Heart right ventricle (tissue), 16 donors: ENCODE measurements at places on chromosomes 2 and 18. TPM values are rescaled to one million over a fixed set of nuclear protein-coding genes. Genes with fewer than 3 reads are reported as not detected.

GRCh38 chr18:34866739-34867138 is 156.6 kb downstream of the DTNA start:
- no peak overlapping the region for H3K27ac ChIP-seq
- no peaks in the 10 kb centered on the region for H3K27me3 ChIP-seq
- peaks cover 19% of the 10 kb centered on the region for H3K36me3 ChIP-seq
- H3K4me3 ChIP-seq = no peak overlapping the region

- H3K36me3 ChIP-seq = no peaks in the 10 kb centered on the region
- no peak for DNase-seq
- no peaks in the 10 kb centered on the region for H3K4me1 ChIP-seq
- H3K4me3 ChIP-seq = no peak overlapping the region
- H3K27ac ChIP-seq = no peak overlapping the region
Measured at GRCh38 chr2:170461889-170462288, 253.2 kb upstream of the SP5 start.

DNA sequence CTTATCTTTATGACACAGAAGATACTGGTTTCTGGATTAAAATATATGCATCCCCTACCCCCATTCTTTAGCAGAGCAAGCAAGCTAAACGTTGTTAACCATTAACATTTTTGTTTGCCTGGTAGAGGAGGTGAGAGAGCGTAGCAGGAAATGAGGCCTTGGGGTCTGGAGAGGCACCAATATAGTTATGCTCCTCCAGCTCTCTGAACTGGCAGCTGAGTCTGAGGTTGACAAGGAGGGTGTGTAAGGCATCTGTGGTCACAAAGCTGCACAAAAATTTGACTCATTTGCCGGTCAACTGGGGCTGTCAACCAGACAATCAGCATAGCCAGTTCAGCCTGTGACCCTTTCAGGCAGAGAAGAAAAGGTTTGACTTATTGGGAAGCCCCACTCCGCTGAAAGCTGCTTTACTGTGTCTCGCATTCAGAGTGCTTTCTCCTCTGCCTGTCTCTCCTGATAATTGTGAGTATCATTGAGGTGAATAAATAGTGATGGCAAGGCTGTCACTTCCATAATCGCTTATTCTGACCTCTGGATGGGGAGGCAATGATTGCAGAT is 647.5 kb upstream of the SETBP1 start:
- H3K27ac ChIP-seq = no peak overlapping the region
- H3K27me3 ChIP-seq = no peaks in the 10 kb centered on the region
- H3K36me3 ChIP-seq = no peaks in the 10 kb centered on the region
- H3K4me1 ChIP-seq = no peaks in the 10 kb centered on the region
- no peak overlapping the region for H3K4me3 ChIP-seq
- DNase-seq = no peak

GRCh38 chr2:240645346-240645745 is 20.1 kb downstream of the GPR35 start:
- no peaks in the 10 kb centered on the region for H3K27me3 ChIP-seq
- H3K4me3 ChIP-seq = no peak overlapping the region
- no peak overlapping the region for H3K27ac ChIP-seq
- no peak for DNase-seq

The MERTK gene
- total RNA-seq = 4.0 TPM

The DUSP2 gene
- total RNA-seq = 4.9 TPM

DNA sequence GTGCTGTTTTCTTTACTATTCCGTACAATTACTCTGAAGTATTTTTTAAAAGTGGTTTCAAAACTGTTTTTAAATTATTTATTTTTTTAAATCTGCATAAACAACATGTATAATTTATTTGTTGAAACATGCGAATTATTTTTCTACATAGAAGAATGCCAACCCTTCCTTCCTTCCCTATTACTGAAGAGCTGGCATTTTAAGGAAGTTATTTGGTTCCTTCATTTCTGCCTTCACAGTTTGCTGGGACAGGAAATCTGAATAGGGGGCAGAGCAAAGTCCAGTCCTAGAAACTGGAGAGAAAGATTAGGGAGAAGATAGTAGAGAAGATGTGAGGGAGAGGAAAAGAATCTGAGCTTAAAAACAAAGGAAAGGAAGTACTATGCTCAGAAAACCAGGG is 146.7 kb upstream of the ACVR2A start:
- no peak for DNase-seq
- no peaks in the 10 kb centered on the region for H3K36me3 ChIP-seq
- no peak overlapping the region for H3K4me3 ChIP-seq

DNA sequence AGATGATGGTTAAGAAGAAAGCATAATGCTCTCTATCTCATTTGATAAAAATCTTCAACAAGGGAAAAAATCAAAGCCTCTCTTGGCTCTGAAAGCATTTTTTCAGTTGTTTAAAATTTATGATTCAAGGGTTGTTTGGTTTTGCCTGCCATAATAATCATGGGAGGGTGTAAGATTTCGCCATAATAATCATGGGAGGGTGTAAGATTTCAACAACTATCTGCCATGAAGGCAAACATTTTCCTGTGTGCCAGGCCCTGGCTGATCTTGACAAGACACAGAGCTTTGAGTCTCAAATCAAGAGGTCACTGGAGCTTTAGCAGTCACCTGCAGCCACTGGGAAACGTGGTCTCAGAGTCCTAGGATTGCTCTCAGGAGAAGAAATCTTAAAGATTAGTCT is 175.1 kb upstream of the PIEZO2 start:
- H3K36me3 ChIP-seq = no peaks in the 10 kb centered on the region
- DNase-seq = no peak
- H3K4me1 ChIP-seq = no peaks in the 10 kb centered on the region
- no peak overlapping the region for H3K27ac ChIP-seq

DNA sequence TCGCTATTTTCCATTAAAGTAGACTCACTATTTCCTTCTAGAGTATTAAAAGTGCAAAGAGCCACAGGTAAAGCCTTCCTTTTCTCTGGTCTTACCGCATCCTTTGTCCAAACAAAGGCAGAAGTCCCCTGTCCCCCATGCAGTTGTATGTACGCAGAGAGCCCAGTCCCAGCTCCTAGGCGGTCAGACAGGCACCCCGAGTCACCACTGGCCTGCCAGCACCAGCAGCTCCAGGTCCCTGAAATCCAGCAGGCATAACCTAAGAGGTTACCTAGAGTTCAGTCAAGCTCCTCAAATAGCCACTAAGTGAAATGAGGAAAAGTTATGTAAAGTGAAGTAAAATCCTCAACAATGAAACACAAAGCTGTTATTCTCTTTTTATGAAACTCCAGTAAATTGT is 60.4 kb upstream of the TWIST2 start:
- H3K27ac ChIP-seq = no peak overlapping the region
- H3K27me3 ChIP-seq = peaks cover 5% of the 10 kb centered on the region
- H3K4me3 ChIP-seq = no peak overlapping the region
- no peaks in the 10 kb centered on the region for H3K4me1 ChIP-seq

- no peaks in the 10 kb centered on the region for H3K36me3 ChIP-seq
Measured at GRCh38 chr2:177154809-177155208, 57.8 kb upstream of the HNRNPA3 start.

DNA sequence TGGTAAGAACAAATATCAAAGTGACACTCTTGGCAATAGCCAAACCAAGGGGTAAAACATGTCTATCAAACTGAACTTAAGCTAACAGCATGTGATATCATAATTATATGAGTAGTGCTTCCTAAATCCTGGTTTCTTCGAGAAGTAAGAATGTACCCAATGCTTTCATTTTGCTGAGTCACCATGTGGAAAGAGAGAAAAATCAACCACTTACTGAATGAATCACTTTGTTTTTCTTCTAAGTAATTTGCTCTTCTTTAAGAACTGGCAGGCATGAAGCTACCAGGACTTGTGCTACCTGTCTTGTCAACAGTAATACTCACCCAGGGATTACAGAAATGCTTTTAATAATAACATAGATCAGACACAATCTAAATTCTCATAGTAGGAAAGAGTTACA is 19.0 kb upstream of the DUSP19 start:
- H3K27ac ChIP-seq = no peak overlapping the region
- no peak overlapping the region for H3K4me3 ChIP-seq
- no peaks in the 10 kb centered on the region for H3K27me3 ChIP-seq

DNA sequence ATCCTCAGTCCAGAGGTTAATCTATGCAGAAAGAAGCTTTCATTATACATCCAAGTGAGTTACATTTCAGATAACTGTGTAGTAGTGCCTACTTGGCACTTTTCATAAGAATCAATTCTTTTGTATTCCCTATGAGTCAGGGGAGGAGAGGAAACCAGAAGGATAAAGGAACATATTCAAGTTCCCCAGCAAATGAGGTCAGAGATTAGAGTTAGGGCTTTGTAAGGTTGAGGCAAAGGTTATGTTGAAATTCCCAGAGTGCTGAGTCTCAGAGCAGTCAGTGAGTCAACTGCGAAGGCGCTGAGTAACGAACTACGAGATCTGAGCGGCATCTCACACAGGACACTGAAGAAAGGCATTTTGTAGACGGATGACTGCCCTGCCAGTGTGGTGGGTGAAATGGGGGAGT is 25.1 kb upstream of the ME2 start:
- no peaks in the 10 kb centered on the region for H3K36me3 ChIP-seq
- H3K27ac ChIP-seq = no peak overlapping the region
- no peak for DNase-seq
- H3K4me3 ChIP-seq = no peak overlapping the region

The DNER gene
- total RNA-seq = 0.37 TPM

- H3K27me3 ChIP-seq = no peaks in the 10 kb centered on the region
- no peaks in the 10 kb centered on the region for H3K36me3 ChIP-seq
- DNase-seq = no peak
- no peak overlapping the region for H3K4me3 ChIP-seq
- H3K4me1 ChIP-seq = peaks cover 35% of the 10 kb centered on the region
Measured at GRCh38 chr18:61602836-61603235, 269.6 kb downstream of the CDH20 start.
